Cardiac muscle cell (in vitro differentiated cells and primary cell): ENCODE measurements at places on chromosomes 2 and 18. TPM values are rescaled to one million over a fixed set of nuclear protein-coding genes. Genes with fewer than 3 reads are reported as not detected.

Gene UGT1A5
- not detected in 2 replicates for polyA plus RNA-seq

Gene CACNB4
- 0.18 and 0.59 TPM in 2 replicates for polyA plus RNA-seq

DNA sequence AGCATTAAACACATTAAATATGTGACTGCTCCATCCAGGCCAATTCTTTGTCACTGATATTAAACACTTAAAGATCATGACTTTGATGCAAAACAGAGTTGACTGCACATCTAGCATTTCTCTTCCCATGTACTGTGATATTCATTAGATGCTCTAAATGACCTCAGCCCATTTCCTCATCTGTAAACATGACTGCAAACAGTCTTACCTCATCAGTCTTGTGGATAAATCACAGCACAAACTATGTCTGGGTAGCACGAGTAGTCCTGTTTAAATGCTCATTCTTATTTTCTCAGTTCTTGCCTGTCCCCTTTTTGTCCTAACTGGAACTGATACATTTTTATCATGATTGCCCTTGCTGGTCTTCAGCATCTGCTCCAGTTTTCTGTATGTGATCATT, 1974.8 kb upstream of the LRRTM1 start:
- DNase-seq: no peak

Gene GALNT13
- polyA plus RNA-seq: 1.3 and 2.2 TPM in 2 replicates

DNA sequence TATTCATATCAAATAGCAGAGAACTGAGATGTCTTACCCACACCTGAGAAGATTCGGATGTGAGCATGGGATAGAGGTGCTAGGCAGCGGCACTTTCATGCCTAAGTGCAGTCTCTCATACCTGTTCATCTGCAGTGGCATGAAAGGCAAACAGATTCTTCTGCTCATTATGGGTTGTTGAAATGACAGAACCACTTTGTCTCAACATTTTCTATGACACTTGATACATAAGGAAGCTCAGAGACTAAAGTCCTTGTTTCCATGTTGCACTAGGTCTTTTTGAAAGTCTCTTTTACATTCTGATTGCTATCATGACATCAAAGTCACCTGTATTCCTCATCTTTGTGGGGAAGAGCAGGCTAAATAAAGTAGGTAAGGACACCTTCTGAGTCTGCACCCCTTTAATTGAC, 8.0 kb upstream of the SCN1A start:
- no peak for DNase-seq

DNA sequence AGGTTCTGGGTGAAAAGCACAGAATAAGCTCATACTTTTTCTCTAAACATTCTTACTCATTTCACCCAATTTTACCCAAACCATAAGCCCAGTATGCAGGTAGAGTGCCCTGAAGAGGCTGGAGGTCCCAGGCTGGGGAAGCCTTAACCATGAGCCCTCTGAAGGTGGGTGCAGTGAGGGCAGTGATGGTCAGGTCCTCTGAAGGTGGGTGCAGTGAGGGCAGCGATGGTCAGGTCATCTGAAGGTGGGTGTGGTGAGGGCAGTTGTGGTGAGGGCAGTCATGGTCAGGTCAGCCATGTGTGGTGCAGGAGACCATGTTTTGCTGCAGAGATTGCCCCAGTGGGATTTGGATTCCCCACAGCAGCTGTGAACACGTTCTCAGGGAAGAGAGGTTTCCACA, 148.8 kb downstream of the SNTG2 start:
- DNase-seq: no peak

DNA sequence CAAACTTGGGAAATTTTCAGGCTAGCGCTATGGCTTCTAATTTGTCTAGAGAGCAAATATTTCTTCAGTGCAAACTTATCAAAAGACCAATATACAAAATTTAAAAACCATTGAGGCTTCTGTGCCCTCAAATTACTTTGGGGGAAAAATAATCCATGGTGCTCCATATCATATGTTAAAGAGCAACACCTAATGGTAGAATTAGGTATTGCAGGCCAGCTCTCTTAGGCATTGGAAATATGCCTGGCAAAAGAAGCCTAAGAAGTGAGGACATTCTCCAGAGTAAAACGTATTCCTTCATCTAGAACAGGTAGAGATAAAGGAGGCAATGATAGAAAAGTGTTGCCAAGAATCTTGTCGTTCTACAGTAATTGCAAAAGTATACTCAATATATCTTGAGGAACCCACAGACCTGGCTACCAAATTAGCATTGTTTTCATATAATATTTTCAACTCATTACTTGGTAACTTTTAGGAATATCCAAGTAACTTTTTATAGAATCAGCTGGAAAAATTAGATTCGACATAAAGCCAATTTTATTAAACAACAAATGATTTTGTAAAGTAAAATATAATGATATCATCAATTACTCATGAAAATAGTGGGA, 401.1 kb downstream of the BCL11A start:
- peak; percentile 13 for DNase-seq

DNA sequence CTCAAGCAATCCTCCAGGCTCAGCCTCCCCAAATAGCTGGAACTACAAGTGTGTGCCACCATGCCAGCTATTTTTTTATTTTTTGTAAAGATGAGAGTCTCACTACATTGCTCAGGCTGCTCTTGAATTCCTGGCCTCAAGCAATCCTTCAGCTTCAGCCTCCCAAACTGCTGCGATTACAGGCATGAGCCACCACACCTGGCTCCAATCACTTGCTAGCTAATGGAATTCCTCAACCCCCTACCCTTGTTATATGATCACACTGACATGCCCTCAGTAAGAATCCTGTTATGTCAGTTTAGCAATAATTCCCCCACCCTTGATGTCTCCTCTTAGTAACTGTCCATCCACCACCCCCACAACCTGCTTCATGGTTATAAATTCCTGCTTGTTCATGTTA, 12.3 kb downstream of the CHN1 start:
- no peak for DNase-seq

DNA sequence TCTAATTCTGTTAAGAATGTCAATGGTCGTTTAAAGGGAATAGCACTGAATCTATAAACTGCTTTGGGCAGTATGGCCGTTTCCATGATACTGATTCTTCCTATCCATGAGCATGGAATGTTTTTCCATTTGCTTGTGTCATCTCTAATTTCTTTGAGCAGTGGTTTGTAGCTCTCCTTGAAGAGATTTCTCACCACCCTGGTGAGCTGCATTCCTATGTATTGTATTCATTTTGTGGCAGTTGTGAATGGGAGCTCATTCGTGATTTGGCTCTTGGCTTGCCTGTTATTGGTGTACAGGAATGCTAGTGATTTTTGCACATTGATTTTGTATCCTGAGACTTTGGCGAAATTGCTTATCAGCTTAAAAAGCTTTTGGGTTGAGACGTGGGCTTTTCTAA, 38.3 kb upstream of the WDR75 start:
- no peak for DNase-seq

Gene ANKRD30B
- polyA plus RNA-seq: not detected in 2 replicates

DNA sequence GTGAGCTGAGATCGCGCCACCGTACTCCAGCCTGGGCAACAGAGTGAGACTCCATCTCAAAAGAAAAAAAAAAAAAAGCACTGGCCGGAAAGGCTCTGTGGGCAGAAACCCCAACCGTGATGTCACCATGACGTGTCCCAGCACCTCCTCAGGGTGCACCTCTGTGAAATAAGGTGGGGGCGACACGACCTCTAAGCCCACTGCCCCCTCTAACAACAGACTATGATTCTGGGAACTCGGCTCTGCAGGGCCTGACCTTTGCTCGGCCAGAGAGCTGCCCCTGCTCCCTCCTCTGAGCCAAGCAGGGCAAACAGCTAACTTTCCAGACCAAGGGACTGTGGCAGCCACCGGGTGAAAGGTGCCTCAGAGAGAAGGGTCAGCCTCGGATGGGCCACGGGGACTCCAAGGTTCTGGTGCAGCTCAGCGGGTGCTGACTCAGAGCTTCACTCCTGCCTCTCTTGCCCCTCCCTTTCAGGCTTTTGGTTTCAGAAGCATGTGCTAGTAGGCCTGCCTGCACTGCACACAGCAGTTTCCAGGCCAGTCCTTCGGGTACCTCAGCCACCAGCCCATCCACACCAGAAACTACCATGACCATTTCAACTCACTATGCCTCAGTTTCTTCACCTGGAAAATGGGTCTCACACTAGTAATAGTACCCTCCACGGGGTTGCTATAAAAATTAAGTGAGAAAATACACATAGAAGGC, 8.0 kb downstream of the TMBIM1 start:
- DNase-seq: no peak

GRCh38 chr2:191634791-191635190, 43.1 kb upstream of the NABP1 start:
- no peak for DNase-seq

GRCh38 chr2:200322607-200323006, 16.1 kb downstream of the SPATS2L start:
- no peak for DNase-seq
